ENCODE measurements at places on chromosomes 4 and X.
A peak's percentile ranks its signal among the peaks of the same experiment; 100 is the strongest.

DNA sequence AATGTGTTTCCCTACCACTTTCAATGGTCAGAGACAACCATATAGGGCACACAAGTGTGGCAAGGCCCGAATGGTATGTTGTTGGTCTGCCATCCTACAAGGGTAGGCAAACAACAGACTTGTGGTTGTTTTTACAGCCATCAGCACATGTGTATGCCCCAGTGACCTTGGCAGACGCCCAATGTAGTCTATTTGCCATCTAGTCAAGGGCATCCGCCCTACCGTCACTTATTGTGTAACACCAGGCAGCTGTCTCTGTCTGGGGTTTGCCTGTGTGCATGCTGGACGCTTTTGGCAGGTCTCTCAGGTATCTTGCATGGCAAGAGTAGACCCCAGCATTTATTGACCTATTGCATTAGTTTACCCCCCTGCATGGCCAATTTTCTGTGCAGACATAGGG lies 1145.5 kb upstream of the POU3F4 start:
- no peak for DNase-seq

DNA sequence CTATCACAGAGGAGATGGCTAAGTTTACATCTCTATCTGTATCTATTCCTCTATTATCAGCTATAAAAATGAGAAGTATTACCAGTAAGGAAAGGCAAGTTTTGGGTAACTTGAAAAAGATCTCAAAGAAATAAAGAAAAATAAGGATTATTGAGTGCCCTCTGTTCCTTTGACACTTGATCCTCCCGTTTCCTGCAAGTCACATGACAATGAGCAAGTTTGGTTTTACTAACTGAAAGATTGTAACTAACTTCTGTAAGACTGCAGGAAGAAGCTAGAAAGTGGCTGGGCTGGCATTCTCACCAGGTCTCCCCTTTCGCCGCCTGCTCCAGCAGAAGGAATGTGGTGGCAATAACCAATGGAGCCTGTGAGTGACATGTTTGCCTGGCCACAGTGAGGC lies 59.2 kb downstream of the ARHGAP24 start:
- DNase-seq, result no peak

DNA sequence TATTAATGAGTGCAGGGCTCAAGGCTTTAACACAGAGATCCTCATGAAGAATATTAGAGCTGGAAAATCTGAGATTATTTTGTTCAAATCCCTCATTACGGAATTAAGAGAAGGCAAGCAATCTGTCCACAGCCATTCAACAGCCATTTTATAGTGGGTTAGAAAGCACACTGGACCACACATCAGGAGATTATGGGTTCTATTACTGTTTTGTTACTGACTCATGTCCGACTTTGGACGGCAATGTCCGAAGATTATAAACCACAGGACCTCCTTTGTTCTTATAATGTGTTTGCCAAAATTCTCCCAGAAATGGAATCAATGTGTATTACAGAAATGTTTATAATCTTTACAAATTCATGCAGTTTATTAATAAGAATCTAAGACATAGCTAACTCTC lies 8.1 kb downstream of the LAMTOR3 start:
- DNase-seq, result no peak

GRCh38 chr4:119313237-119313636 lies 8.7 kb downstream of the FABP2 start:
- no peak for DNase-seq

GRCh38 chrX:137198040-137198439 lies 164.2 kb upstream of the GPR101 start:
- no peak for DNase-seq

DNA sequence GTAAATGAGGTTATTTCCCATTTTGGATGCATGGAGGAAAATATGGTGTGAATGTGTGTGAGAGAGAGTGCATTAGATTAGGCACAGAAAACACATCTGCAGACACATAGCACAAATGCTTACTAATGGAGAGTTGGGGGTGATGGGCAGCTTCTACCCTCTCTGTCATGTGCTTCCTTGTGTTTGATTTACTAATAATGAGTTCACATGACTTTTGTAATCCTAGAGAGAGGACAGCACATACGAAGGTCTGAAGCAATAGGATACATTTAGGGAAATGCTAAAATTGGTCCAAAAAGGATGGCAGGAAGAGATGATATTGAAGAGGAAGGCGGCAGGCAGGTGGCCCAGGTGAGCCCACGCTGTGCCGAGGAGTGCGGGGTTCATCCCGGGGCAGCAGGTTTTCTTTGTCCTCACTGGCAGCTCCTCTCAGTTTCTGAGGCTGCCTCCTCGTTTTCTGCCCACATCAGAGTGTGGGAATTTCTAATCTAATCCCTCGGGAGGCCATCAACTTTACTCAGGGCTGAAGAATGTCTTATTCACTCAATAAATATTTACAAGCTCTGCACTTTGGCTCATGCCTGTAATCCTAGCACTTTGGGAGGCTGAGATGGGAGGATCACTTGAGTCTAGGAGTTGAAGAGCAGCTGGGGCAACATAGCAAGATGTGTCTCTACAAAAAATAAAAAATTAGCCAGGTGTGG lies 15.9 kb upstream of the MAP9 start:
- DNase-seq, result no peak

GRCh38 chrX:134369576-134369975 lies 90.4 kb upstream of the HPRT1 start:
- no peak for DNase-seq

DNA sequence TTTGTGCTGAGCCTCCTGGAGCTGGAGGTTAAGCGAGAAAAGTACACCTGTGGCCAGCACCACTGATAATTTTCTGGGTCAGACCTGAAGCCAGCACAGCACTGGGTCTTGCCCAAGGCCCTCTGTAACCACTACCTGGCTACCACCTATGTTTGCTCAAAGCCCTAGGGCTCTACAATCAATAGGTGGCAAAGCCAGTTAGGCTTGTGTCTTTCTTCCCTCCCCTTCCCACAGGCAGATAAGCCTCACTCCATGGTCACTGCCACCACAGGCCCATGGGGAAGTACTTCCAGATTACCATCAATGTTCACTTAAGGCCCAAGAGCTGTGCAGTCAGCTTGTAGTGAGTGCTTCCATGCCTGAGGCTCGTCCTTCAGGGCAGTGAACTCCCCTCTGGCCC lies 35.2 kb upstream of the ARMCX4 start:
- no peak for DNase-seq

- no peak for DNase-seq
These were observed 32.5 kb upstream of the SLC2A9 start for GRCh38 chr4:10053635-10054453.

DNA sequence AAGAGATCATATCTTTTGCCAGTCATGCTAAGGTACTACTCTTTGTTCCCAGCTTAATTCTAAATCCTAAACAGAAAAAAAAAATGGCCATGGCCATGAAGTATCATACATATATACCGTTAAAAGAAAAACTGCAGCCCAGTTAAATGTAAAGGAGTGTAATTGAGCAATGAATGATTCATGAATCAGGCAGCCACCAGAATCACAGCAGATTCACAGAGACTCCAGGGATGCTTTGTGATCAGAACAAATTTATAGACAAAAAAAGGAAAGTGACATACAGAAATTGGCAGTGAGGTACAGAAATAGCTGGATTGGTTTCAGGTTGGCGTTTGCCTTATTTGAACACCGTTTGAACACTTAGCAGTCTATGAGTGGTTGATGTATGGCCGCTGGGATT lies 42.1 kb upstream of the PDGFC start:
- DNase-seq, result no peak

DNA sequence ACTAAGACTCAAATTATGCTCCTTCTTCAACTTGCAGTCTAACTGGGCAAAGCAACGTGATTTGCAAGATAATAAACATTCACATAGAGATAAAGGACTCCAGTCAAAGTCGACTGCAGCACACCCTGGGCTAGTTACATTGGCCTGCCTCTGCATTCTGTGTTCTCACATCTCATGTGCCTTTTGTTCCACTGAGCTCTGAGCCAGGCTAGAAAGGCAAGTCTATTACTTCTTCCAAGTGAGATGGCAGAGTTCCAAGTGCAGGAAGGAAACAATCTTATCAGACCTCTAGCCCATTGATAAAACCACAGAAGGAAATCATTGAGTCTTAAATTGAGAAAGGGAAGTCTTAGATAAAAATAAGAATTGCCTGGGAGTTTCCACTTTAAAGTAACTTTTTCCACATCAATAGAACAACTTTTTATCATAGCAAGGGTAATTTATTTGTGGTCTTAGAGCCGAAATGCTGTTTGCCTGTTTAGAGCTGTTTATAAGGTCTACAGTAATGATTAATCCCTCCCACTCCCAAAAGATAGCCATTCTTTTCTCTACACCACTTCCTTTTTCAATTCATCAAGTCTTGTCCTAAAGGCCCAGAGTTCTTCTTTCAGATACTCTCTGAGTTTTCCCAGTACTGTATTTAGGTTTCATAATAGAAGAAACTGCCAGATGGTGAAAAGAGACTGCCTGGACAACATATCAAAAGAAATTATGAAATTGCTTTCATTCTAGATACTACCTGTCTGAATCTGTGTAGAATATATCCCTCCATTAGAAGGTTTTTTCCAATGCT lies 200.2 kb downstream of the GUCY2F start:
- peak; percentile 1 for DNase-seq

DNA sequence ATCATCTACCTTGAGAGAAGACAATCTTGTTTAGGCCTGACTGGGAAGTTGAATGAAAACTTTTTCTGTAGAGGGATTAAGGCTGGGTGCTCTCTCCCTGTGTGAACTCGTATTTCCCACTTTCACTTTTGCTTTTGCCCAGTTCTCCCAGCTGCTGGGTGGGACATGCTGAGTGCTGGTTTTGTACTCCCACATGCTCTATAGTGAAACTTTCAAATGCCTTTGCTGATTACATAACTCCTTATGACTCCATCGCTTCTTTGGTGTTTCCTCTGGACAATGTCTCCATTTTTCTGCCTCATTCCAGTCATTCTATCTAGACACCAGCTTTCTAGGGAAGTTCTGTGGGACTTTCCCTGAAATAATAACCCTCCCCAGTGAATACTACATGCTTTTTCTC lies 100.5 kb downstream of the CLNK start:
- DNase-seq, result peak; percentile 2

GRCh38 chrX:17553961-17554482 lies 179.0 kb downstream of the NHS start:
- no peak for DNase-seq

DNA sequence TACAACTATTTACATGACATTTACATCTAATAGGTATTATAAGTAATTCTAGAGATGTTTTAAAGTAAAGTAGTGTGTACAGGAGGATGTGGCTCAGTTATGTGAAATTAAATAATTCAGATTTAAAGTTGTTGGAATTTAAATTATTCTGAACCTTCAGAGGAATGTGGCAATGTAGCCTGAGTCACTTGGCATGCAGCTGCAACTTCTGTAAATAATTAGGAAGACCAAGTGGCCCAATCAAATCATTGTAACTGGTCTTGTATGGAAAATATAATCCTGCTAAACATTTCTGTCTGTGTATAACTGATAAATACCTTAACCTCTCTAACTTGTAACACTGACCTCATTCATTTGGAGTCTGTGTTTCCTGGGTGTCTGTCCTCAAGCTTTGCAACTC lies 828.9 kb downstream of the GLUD2 start:
- no peak for DNase-seq

- DNase-seq, result no peak
These were observed 110.3 kb downstream of the HMX1 start for GRCh38 chr4:8761167-8761823.

DNA sequence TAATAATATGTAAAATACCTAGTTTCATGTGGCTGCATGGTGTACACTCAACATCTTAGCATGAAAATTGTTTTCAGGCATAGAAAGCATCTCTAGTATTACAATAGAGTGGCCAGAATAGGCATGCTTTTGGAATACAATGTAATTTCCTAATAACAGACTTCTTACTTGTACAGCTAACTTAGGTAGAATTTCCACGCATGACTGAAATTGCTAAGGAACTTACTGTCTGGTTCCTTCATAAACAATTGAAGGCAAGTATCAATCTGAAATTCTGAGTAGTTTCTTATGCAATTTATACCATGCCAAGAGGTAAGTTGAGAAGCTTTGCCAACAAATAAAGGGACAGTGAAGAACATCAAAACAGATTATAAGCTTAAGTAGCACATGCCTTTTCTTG lies 26.7 kb downstream of the SULT1E1 start:
- DNase-seq, result no peak

GRCh38 chr4:148171596-148171995 lies 270.6 kb downstream of the NR3C2 start:
- no peak for DNase-seq

DNA sequence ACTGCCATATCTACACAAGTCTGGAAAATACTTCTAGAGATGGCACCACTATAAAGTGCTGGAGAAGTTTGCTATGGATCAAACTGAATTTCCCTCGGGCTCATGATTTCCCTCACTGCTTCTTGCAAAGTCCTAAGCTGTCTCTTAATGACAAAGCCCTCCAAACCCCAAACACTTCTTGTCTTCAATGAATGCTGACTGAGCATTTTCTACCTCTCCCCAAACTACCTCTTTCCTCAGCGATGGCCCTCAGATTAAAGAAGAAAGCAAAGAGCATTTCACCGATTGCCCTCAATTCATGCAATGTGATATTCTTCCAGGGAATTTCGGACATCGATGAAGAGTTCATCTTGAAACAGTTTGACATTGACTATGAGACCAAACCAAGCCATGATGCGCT lies 19.7 kb downstream of the FAM47E start:
- DNase-seq, result no peak

GRCh38 chr4:153950100-153950979 lies 161.5 kb upstream of the SFRP2 start:
- DNase-seq, result peak; percentile 2

- DNase-seq, result peak; percentile 25
These were observed 6.5 kb downstream of the HMGN5 start for GRCh38 chrX:81195259-81195658.

DNA sequence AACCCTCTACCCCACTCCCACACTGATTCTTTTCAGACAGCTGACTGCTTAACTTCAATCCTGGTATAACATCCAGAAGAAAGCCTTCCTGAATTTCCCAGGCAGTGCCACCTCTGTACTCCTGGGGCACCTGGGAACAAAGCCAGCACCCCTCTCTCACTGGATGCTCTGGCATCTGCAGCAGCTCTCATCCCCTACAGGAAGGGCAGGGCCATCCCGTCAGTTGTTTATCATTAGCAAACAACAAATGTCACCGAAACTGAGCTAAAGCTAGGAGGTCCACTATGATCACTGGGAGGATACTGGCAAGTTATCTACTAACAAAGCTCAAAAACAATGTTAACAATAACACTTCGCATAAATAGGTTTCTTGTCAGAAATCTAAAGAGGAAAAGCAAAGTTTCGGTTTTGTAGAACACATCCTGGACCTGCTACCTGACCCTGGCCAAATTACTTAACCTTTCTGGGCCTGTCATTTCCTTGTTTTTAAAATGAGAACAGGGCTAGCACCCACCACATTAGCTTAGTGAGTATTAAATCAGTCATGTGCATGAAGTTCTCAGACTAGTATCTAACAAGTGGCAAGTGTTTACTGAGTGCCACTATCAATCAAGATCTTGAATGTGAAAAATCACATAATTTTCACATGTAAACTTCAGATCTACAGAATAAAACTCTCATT lies 86.6 kb downstream of the NR3C2 start:
- DNase-seq, result no peak
